HCT116 (cell line): ENCODE measurements at places on chromosomes 13 and 19. TPM values are rescaled to one million over a fixed set of nuclear protein-coding genes. Genes with fewer than 3 reads are reported as not detected.

DNA sequence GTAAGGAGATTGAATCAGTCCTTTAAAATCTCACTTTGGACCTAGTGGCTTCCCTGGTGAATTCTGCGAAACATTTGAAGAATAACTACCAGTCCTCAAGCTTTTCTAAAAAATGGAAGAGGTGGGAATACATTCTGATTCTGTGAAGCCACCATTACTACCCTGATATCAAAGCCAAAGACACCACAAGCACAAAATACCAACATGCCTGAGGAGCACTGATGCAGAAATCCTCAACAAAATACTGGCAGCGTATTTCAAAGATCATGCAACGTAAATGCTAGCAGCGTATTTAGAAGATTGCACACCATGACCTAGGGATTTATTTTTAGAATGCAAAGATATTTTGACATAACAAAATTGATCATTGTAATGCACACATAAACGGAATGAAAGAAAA is 14.4 kb downstream of the ATP4B start:
- no peak for DNase-seq

DNA sequence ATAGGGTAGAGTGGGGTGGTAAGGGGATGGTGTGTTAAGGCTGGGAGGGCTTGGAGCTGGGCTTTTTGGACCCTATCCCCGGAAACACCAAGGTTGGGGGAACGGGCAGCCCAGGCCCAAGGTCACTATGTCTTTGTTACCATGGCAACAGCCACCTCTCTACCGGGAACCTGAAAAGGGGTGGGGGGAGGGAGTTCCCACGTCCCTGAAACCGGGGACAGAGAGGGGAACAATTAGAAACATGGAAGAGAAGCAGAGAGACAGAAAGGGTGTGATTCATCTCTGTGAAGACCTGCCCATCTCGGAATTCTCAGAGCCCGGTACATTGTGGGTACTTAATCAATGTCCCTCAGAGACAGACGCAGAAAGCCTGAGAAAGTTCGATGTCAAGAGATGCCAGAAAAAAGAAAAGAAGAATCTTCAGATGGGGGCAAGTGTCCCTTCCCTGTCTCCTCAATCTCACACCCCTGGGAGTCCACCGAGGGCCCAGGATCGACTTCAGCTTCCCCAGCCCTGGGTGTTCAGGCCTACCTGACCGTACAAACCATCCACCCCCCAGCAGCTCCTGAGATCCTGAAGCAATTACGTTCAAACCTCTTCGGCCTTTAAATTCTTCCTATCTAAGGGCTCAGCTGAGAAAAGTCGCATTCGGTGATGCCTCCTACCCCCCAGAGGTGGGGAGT is 6.8 kb upstream of the LRFN1 start:
- no peak for DNase-seq

DNA sequence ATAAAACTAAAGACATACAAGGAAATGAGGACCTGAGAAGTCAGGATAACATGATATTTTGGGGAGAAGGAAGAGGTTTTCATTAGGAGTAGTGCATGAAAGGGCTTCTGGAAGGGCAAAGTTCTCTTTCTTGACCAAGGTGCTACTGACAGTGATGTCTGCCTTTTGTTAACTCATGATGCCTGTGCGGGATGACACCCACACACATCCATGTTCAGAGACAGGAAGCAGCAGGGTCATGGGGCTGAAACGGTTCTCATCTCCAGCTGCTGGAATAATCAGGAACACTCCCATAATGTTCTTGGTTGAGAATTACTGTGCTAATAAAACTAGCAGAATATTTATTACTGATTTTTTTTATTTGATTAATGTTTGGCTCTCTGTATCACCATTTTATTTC is 29.1 kb downstream of the KCNC3 start:
- no peak for DNase-seq

- DNase-seq = peak; percentile 2
These were observed 11.6 kb downstream of the ZNF578 start for GRCh38 chr19:52464798-52465470.

GRCh38 chr19:32330213-32330857 is 15.1 kb upstream of the ZNF507 start:
- DNase-seq = no peak

ZNF728 gene
- not detected for total RNA-seq

GRCh38 chr13:40666933-40667621 is 636 bp upstream of the FOXO1 start:
- no peak for DNase-seq

THSD8 gene
- total RNA-seq = 33.3 TPM

GRCh38 chr13:31929031-31929770 is 102.4 kb upstream of the FRY start:
- DNase-seq = no peak
